ENCODE measurements at places on chromosomes 3 and 15. TPM values are rescaled to one million over a fixed set of nuclear protein-coding genes. Genes with fewer than 3 reads are reported as not detected.

The CACNA1D gene
- 1.5 TPM for total RNA-seq

GRCh38 chr15:60219866-60220265 is 177.9 kb downstream of the ANXA2 start:
- H3K27me3 ChIP-seq, result peaks cover 53% of the 10 kb centered on the region
- H3K4me3 ChIP-seq, result no peak overlapping the region
- H3K27ac ChIP-seq, result no peak overlapping the region
- no peaks in the 10 kb centered on the region for H3K36me3 ChIP-seq

The NAA50 gene
- total RNA-seq, result 134 TPM

DNA sequence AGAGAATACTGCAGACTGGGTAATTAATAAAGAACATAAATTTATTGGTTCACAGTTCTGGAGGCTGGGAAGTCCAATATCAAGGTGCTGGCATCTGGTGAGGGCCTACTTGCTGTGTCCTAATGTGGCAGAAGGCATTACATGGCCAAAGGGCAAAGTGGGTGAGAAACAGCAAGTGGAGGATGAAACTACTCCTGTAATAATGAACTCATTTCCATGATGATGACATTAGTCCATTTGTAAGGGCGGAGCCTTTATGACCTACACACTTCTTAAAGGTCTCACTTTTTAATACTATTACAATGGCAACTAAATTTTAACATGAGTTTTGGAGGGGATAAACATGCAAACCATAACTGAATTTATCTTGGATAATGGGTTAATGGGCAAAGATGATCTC is 139.6 kb upstream of the SGO1 start:
- H3K4me1 ChIP-seq, result no peaks in the 10 kb centered on the region
- H3K36me3 ChIP-seq, result no peaks in the 10 kb centered on the region
- DNase-seq, result no peak
- H3K4me3 ChIP-seq, result no peak overlapping the region

DNA sequence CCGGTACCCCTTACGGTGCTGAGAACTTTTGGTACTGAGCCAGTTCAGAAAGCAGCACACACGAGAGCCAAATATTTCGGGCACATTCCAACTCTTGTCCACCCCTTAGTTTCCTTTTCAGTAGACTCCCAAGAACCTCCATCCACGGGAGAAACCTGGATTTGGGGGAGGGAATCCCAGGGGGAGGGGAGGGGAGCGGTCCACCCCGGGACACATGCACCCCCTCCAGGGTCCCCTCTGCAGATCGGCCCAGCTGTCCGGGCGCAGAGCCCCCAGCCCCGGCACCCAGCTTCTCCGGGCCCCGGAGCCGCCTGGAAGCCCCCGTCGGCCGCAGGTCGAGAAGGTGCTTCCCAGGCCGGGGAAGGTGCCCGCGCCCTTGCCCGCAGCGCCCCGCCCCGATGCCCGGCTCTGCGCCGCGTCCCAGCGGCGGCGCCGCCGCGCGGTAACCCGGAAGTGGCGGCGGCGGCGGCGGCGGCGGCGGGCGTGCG is 455 bp upstream of the ABHD17C start:
- peak overlapping the region; percentile 54 for H3K27ac ChIP-seq
- peaks cover 19% of the 10 kb centered on the region for H3K4me1 ChIP-seq
- peak; percentile 41 for DNase-seq
- peaks cover 60% of the 10 kb centered on the region for H3K27me3 ChIP-seq
- peak overlapping the region; percentile 74 for H3K4me3 ChIP-seq

The ZPLD1 gene
- total RNA-seq, result not detected

The PRR20G gene
- total RNA-seq, result not detected

- no peak overlapping the region for H3K4me3 ChIP-seq
- peak overlapping the region; percentile 96 for H3K27ac ChIP-seq
- peak; percentile 90 for DNase-seq
- H3K27me3 ChIP-seq, result no peaks in the 10 kb centered on the region
- peaks cover 87% of the 10 kb centered on the region for H3K4me1 ChIP-seq
These were observed 73.8 kb downstream of the MCTP2 start for GRCh38 chr15:94305133-94305532.

GRCh38 chr15:44883199-44883877 is 73.1 kb upstream of the TERB2 start:
- no peak overlapping the region for H3K4me3 ChIP-seq
- H3K4me1 ChIP-seq, result peaks cover 37% of the 10 kb centered on the region
- peaks cover 35% of the 10 kb centered on the region for H3K36me3 ChIP-seq
- H3K27me3 ChIP-seq, result no peaks in the 10 kb centered on the region

The ETFA gene
- 142 TPM for total RNA-seq

The NMNAT3 gene
- 0.80 TPM for total RNA-seq

DNA sequence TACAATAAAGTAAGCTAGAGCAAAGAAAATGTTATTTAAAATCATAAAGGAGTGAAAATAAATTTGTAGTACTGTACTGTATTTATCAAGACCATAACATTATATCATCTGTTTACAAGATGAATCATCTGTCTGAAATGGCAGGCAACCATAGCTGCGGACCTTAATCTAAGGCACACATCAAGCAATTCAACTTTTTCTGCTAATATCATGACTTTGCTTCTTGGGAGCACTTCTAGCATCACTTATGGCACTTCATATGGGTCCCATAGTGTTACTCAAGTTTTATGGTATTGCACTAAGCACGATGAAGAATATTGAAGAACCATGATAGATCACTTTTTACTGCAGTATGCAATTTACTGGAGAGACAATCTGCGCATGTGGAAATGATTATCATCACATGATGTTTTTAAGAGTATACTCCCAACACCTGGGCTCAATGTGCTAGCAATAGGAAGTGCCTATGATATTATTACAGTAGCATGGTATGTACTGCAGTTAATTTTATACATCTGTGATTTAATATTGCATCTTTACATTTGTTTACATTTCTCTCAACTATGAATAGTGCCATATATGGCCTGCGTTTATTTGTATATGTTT is 137.7 kb upstream of the NECTIN3 start:
- peaks cover 12% of the 10 kb centered on the region for H3K4me1 ChIP-seq
- H3K4me3 ChIP-seq, result no peak overlapping the region
- peaks cover 4% of the 10 kb centered on the region for H3K27me3 ChIP-seq
- peaks cover 3% of the 10 kb centered on the region for H3K36me3 ChIP-seq

DNA sequence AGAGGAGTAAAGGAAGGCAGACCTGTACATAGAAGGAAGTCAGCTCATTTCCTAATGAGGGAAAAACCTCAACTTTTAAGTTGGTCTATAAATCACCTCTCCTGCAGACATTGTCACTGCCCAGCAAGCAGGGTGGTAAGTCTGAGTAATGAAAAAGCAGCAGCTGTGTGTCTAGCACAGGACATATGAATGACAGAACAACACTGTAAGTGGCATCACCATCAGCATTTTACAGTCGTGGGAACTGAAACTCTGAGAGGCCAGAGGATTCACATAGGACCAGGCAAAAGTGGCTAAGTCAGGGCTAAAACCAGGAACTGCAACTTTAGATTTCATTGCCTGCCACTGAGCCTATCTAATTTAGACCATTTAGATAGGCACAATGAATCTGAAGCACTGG is 235.6 kb downstream of the CLSTN2 start:
- H3K27ac ChIP-seq, result no peak overlapping the region
- DNase-seq, result no peak
- H3K4me3 ChIP-seq, result no peak overlapping the region
- no peaks in the 10 kb centered on the region for H3K4me1 ChIP-seq

- H3K36me3 ChIP-seq, result peaks cover 20% of the 10 kb centered on the region
- peak overlapping the region; percentile 99 for H3K27ac ChIP-seq
- peak overlapping the region; percentile 96 for H3K4me3 ChIP-seq
These were observed 795 bp upstream of the MYNN start for GRCh38 chr3:169772305-169772896.

DNA sequence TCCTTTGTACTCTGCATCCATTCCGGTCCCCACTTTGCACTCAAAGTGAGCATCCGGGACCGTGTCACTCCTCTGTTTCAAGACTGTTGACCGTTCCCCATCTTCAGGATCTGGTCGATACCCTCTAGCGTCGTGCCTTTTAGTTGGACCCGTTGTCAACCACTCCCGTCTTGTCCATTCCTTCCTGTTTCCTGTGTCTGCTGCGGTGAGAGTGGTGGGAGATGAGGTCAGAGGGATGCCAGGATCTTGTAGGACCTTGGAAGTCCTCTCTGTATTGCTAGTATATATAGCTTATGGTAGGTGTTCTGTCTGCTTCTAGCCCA is 624 bp downstream of the BRK1 start:
- H3K4me3 ChIP-seq, result peak overlapping the region; percentile 97
- no peaks in the 10 kb centered on the region for H3K27me3 ChIP-seq
- no peak for DNase-seq
- H3K4me1 ChIP-seq, result peaks cover 46% of the 10 kb centered on the region
- H3K36me3 ChIP-seq, result peaks cover 21% of the 10 kb centered on the region

GRCh38 chr15:36449662-36450145 is 129.7 kb upstream of the CDIN1 start:
- no peaks in the 10 kb centered on the region for H3K36me3 ChIP-seq
- no peak overlapping the region for H3K27ac ChIP-seq
- no peak overlapping the region for H3K4me3 ChIP-seq
- H3K4me1 ChIP-seq, result no peaks in the 10 kb centered on the region
- no peak for DNase-seq

The CFAP100 gene
- not detected for total RNA-seq

The GOLGA6L1 gene
- total RNA-seq, result not detected

The CCDC54 gene
- not detected for total RNA-seq

- H3K27me3 ChIP-seq, result no peaks in the 10 kb centered on the region
- H3K36me3 ChIP-seq, result no peaks in the 10 kb centered on the region
- H3K4me3 ChIP-seq, result no peak overlapping the region
- no peak overlapping the region for H3K27ac ChIP-seq
- H3K4me1 ChIP-seq, result no peaks in the 10 kb centered on the region
These were observed 318.7 kb upstream of the LMCD1 start for GRCh38 chr3:8182904-8183303.

The SLC6A1 gene
- not detected for total RNA-seq

The CLDN18 gene
- not detected for total RNA-seq

DNA sequence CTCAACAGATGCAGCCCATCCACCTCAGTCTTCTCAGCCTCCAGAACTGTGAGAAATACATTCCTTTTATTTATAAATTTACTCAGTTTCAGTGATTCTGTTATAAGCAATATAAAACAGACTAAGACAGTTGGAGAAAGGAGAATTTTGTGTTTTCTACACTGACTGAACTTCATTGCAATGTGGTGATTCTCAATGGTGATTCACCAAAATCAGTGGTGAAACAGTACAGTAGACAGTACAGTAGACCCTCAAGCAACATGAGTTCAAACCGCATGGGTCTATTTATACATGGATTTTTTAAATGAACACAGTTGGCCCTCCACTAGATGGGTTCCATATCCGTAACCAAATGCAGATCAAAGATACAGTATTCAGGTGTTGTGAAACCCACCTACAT is 403.1 kb upstream of the TGFBR2 start:
- H3K27ac ChIP-seq, result no peak overlapping the region
- peaks cover 5% of the 10 kb centered on the region for H3K4me1 ChIP-seq
- no peak overlapping the region for H3K4me3 ChIP-seq

- no peaks in the 10 kb centered on the region for H3K4me1 ChIP-seq
- no peak overlapping the region for H3K4me3 ChIP-seq
- DNase-seq, result no peak
- no peak overlapping the region for H3K27ac ChIP-seq
- no peaks in the 10 kb centered on the region for H3K27me3 ChIP-seq
- H3K36me3 ChIP-seq, result peaks cover 3% of the 10 kb centered on the region
These were observed 507.0 kb upstream of the TPRG1 start for GRCh38 chr3:188664795-188665194.

All from activated CD8-positive, alpha-beta memory T cell treated with anti-CD3 and anti-CD28 coated beads, Interleukin-2, amount 10 ng/mL, durations not matched to agents 7 days and 5 days (primary cell).